CD4-positive, alpha-beta T cell treated with Interleukin-17A for 1 hour (primary cell): ENCODE measurements at places on chromosomes 1 and 21.

DNA sequence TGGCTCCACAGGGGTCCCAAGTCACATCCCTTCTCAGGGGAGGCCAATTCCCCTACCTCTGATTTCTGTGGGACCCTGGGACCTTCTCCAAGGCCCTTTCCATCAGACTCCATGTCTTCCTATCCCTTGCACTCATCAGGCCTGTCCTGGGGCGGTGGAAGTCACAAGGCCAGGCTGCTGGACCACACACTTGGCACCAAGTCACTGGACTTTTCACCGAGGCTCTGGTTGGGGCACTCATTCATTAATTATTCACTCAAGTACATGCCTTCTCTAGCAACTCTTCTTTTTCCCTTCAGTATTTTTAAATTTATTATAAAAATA is 11.2 kb upstream of the FOXO6 start:
- no peak for DNase-seq

DNA sequence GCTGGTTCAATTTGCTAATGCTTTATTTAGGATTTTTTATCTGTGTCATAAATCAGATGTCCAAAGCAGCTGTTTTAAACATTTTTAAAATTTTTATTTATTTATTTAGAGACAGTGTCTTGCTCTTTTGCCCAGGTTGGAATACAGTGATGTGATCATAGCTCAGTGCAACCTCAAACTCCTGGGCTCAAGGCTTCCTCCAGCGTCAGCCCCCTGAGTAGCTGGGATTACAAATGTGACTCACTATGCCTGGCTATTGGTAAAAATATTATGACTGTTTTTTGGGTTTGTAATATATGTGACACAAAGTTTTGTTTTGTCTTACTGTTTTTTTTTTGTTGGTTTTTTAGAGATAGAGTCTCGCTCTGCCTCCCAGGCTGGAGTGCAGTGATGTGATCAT is 11.8 kb downstream of the ZBED6 start:
- no peak for DNase-seq

GRCh38 chr1:193406901-193407300 is 220.5 kb upstream of the B3GALT2 start:
- DNase-seq: peak; percentile 69

- DNase-seq: peak; percentile 25
Measured at GRCh38 chr1:209652873-209653401, 712 bp upstream of the LAMB3 start.

DNA sequence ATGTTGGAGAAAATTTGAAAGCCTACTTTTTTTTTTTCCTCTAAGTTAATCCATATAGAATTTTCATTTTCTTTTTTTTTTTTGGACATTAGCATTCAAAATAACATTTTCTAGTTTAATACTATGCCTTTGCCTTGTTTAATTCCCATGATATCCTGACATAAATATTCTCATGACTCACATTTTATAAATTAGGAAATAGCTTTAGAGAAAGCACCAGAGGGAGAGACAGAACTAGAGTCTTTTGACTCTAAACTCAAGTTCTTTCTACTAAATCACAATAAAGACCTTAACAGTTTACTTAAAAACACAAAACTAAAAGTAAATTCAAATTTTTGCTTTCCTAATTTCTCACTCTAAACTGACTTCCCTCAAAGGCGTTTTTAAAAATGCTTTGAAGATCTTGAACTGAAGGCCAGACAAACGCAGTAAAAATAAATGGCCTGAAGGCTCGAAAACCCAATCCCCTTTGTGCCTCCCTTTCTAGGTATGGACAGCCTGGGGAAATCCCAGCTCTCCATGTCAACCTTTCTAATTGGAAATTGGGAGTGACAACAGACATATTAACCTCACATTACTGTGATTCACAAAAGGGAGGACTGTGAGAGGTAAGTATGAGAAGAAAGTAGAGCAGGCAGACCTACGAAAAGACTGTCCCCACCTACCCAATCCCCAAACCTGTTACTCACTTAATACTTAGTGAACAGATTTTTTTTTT is 104.6 kb downstream of the ENAH start:
- DNase-seq: no peak

GRCh38 chr1:17183388-17184160 is 21.4 kb upstream of the PADI1 start:
- DNase-seq: no peak

DNA sequence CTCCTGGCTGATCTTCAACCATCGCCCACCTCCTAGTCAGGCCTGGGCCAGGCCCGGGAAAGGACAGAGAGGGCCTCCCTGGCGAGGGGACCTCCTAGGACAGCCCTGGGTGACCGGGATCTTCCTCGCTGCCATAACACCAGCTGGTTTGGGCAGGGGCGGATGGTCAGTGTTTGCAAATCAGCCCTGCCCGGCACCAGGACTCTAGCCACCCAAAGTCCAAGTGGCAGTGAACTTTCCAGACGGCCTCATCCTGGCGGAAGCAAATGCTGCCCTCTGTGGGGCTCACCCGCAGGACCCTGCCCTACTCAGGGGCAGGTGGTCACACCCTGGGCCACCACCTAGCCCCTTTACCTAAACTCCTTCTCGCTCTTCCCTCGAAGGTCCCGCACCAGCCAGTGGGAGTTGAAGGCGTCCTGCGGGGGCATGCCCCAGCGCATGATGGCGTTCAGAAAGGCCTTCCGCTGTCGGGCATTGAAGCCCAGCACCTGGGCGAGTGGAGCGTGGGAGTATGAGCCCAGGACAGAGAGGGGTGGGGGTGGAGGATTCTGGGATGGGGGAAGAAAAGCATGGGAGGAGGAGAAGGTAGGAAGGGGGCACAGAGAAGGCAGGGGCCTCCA is 55.3 kb downstream of the CHD5 start:
- no peak for DNase-seq

DNA sequence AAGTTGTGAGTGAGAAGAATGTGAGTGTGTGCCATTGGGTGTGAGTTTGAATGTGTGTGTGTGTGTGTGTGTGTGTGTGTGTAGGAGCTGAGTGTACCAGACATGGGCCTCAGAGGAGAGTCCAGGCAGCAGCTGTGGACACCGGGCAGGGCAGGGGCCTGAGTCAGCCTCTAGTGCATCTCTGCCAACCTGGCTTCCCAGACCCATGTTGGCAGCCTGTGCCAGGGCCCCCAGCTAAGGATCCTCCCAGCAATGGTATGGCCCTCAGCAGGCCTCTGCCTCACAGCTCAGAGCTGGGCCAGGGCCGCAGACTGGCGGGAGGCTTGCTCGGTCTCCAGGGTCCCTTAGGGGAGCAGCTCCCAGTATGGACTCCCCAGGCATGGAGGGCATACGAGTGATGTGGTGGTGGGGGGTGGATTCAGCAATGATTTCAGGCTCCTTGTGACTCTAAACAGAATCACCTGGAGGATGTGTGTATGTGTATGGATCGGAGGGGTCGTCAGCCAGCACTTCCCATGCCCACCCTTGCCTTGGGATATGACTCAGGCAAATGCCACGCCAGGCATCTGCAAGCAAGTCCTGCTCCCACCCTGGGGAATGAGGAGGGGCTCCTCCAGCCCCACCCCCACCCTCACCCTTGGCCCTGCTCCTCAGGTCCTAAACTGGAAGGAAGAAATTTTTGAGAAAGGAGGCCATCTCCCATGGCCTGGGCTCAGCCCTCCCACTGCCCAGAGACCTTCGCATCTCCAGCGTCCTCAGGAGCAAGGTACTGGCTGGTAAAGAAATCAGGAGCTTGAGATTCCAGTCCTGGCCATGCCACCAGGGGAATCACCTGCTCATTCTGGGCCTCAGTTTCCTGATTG is 1.8 kb upstream of the FOXO6 start:
- DNase-seq: no peak

- DNase-seq: no peak
Measured at GRCh38 chr1:160844447-160845232, 18.0 kb downstream of the CD244 start.

GRCh38 chr1:42730988-42731387 is 9.0 kb downstream of the CLDN19 start:
- peak; percentile 22 for DNase-seq

GRCh38 chr1:211685823-211686222 is 10.4 kb upstream of the NEK2 start:
- no peak for DNase-seq

DNA sequence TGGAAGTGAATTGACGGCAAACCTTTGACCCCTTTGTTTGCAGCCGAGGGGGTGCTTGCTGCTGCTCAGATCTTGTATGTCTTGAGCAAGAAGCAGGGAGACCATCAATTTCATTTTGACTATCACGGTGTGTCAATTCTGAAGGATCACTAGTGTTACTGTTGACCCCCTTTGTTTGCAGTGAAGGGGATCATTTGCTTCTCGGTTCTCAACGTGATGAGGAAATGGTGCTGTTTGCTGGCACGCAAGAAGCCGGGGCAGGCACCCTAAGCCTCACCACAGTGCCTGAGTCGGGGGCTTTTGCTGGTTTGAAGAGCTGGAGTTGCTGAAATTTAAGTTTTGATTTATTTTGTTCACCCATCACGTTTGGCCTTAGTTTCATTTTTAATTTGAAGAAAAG is 7.5 kb downstream of the RBM15 start:
- no peak for DNase-seq

- no peak for DNase-seq
Measured at GRCh38 chr1:186871784-186872183, 43.0 kb downstream of the PLA2G4A start.

GRCh38 chr1:222455188-222455879 is 92.6 kb downstream of the HHIPL2 start:
- DNase-seq: peak; percentile 83

GRCh38 chr1:81406292-81406999 is 394.3 kb upstream of the ADGRL2 start:
- no peak for DNase-seq

- no peak for DNase-seq
Measured at GRCh38 chr1:224791362-224791941, 138.0 kb upstream of the DNAH14 start.

DNA sequence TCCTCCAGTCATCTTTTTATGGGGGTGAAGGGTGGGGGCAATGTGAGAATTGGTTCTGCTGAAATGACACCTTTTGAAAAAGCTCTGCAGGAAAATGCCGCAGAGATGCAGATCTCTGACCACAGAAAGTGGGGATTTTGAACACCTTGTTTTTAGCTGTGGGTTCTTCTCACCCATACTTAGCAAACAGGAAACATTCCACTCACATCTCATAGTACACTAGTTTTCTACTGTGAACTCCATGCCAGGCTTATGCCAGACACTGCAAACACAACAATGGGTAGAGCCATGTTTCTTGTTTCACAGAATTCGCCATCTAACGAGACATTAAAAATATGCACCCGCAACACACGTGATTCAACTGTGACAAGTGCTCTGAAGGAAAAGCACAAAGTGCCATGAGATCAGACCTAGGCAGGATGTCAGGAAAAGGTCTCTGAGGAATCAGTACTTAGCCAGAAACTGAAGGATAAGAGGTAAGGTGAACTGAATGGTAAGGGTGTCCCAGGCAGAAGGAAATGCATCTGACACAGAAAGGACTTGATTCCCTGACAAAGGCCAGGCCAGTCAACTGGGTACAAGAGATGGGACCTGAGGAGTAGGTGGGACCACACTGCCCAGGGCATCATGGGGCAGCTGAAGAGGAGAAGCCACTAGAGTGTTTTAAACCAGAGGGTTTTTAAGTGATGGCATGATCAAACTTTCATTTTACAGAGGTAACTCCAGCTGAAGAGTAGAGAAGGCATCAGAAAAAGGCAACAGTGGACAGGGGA is 83.8 kb upstream of the JAK1 start:
- peak; percentile 41 for DNase-seq

GRCh38 chr1:58857680-58858673 is 74.1 kb upstream of the JUN start:
- peak; percentile 23 for DNase-seq

GRCh38 chr1:91796390-91796654 is 89.6 kb downstream of the TGFBR3 start:
- no peak for DNase-seq

GRCh38 chr1:100188617-100189016 is 10.6 kb upstream of the LRRC39 start:
- no peak for DNase-seq

- DNase-seq: no peak
Measured at GRCh38 chr1:95679262-95679661, 445.3 kb downstream of the RWDD3 start.

DNA sequence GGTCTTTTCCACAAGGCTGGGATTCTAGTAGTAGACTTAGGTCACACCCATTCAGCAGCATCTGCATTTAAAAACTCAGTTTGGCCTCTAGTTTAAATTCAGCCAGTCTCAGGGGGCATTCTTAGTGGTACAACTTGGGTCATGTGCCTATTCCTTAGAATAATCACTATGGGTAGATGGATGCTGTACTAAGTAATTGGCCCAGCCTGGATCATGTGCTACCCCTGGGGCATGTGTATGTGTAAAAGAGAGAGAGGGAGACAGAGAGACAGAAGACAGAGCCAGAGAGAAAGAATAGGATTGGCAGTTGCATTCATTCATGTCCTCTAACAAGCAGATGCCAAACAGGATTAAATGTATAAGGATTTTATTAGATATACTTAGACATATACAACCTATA is 13.6 kb upstream of the SYT14 start:
- DNase-seq: no peak

GRCh38 chr1:22326931-22327330 is 124.7 kb upstream of the ZBTB40 start:
- no peak for DNase-seq

DNA sequence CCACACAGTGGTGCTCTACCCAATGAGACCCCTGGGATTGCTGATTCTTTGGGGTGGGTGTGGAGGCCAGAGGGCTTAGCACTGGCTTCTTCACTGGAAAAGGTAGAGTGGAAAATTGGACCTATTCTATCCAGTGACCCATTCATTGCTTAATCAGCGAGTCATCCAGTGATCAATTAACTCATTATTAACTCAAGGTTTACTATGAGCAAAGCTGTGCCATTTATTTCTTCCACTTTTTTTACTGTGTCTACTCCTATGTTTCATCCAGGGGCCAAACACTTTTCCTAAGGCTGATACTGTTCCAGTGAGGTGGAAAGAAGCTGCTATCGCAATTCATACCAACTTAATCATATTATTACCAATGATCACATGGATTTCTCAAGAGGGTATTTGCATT is 363.9 kb downstream of the RPS6KC1 start:
- no peak for DNase-seq

DNA sequence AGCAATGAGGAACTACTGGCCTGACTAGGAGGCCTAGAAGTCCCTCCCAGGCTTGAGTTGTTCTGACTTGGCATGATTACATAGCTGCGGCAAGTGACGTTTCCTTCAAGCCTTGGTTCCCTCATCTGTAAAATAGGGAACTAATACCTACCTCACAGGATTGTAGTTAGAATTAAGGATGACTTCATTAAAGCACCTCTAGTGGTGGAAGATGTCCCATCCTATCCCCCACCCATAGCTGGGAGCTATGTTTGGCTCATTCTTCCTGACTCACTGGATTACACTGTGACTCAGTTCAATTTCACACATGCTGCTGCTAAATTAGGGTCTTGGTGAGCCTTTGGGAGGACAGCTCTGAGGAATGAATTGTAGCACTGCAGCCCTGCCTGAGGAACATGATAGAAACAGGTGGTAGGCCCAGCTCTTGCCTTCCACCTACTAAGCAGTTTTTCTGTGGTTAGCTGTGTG is 6.0 kb upstream of the SHISA4 start:
- DNase-seq: peak; percentile 34

DNA sequence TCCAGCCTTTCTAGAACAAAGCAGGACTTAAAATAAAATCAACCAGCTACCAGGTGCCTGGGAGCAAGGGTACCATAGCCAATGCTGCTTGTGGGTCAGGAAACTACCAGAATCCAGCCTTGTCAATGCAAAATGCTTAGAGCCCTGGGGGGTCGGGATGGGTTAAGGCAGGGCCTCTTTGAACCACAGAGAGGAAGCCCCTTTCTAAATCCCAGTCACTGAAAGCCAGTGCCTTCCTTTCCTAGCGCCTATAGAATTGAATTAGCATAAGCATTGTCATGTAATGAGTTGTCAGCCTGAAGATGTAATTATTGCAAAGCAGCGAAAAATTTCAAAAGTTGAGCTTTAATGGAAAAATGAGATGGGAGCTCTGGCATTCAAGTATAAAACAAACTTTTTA is 176.6 kb upstream of the DAB1 start:
- no peak for DNase-seq
